Kidney (tissue), 22 donors: ENCODE measurements at places on chromosomes 4 and X. TPM values are rescaled to one million over a fixed set of nuclear protein-coding genes. Genes with fewer than 3 reads are reported as not detected.

Gene NUDT10
- 7.0 TPM for polyA plus RNA-seq

Gene USP51
- polyA plus RNA-seq: 3.4 TPM

DNA sequence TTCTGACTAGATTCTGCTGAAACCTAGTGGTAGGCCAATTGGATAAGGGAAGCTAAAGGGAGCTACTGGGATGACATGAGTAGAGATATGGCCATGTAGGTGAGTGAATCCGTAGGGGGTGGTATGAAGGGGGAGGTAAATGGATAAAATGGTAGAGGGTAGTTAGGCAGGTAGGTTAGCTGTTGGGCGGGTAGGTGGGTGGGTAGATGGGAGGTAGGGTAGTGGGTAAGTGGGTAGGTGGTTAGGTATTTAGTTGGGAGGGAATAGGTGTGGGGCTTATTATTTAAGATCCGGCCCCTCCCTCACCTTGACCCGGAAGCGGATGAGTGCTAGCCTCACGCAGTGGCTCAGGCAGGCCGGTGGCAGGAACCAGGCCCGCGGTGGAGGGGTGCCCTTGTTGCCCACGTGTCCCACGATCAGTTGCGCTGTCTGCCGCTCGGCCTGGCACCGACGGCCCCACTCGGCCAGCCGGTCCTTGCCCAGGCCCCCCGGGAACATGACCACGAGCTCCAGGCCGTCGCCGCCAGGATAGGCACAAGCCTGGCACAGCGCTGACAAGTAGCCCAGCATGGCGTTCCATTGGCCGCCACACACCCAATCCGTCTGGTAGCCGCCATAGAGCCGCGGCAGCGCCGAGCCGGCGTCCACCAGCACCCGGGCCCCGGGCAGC, 725 bp downstream of the FAM120C start:
- DNase-seq: peak; percentile 88

DNA sequence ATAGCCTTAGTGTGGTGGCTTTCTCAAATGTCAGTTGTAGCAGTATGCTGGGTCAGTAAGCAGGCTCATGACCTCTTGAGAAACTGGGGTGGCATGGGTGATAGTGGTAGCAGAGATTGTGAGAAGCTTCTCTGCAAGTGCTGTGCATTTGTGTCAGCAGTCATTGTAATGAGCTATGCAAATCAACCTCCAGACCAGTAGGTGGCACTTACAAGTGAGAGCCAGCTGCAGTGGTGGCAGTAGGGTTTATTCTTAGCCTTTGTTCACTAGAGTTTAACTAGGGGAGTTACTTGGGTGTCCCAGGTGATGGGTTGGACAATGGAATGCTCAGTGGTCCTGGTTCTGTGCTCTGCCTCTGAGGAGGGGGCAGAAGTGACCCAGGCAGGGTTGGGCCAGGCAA, 818.7 kb downstream of the PCDH7 start:
- no peak for DNase-seq

DNA sequence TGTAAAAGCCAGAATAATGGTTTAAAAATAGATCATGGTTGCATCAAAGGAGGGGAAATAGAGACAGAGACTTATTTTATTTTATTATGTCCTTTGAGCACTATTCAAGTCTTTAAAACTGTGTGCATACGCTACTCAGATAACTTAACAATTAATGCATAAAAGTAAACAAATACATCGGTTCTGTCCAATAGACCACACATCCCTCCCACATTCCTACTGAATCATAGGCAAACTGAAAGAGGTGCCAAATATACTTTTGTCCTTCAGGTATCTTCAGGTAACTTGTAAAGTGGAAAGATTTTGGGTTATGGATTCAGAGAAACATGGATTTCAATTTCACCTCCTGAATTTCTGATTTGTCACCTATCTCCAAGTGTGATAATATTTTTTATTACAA, 91.3 kb downstream of the SPOCK3 start:
- no peak for DNase-seq
